IMR-90 (cell line): ENCODE measurements at places on chromosomes 7 and 10. TPM values are rescaled to one million over a fixed set of nuclear protein-coding genes. Genes with fewer than 3 reads are reported as not detected.

STYXL1 gene
- 70.0 and 73.8 TPM in 2 replicates for total RNA-seq

SUN3 gene
- not detected in 2 replicates for total RNA-seq

PGAM2 gene
- total RNA-seq = not detected in 2 replicates

DNA sequence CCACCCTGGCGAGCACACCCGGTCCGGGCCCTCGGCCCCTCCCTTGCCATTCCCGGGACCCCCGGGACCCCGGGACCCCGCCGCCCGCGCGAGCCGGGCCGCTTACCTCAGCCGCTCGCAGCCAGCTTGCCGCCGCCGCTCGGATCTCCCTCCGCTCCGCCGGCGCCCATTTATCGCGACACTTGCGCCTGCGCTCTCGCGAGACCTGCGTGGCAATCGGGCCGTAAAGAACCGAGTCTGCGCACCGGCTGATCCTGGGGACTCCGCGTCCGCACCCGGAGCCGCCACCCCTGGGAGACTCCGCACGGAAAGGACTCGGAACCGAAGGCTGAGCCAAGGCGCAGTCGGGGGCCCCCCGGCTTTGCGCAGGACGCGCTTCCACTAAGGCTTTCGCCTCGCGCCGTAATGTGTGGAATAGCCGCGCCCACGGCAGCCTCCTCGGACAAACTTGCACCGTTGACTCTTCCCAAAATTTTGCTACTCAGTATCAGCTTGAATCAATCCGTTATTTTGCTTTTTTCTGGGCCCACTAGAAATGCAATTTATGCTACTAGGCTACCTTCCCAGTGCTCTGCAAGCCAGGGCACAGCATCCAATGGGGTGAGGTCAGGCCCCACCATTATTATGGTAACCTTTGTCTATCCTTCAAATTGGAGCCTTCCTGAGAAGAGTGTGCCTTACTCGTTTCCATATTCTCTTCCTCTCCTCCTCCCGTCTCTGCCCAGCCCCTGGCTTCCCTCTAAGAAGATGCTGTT, at the start of gene MAD1L1:
Gene MAD1L1, minus strand, starts transcription at position 180 of the 755 bp plus-strand sequence. CDS start 2,812 bp downstream, outside the sequence.
- H3K4me1 ChIP-seq = peaks cover 3% of the 10 kb centered on the region
- peak within 1 kb of the TSS; percentile 72 for H3K27ac ChIP-seq
- DNase-seq = peak; percentile 88
- H3K27me3 ChIP-seq = no peaks in the 10 kb centered on the region

- DNase-seq = no peak
- no peaks in the 10 kb centered on the region for H3K36me3 ChIP-seq
- H3K27ac ChIP-seq = no peak overlapping the region
- no peaks in the 10 kb centered on the region for H3K4me1 ChIP-seq
- no peak overlapping the region for H3K4me3 ChIP-seq
- H3K27me3 ChIP-seq = no peaks in the 10 kb centered on the region
Measured at GRCh38 chr7:107104801-107105200, 60.3 kb downstream of the PRKAR2B start.

GRCh38 chr7:26182706-26183105, 17.8 kb downstream of the HNRNPA2B1 start:
- H3K4me1 ChIP-seq = no peaks in the 10 kb centered on the region
- DNase-seq = no peak
- no peak overlapping the region for H3K4me3 ChIP-seq
- peaks cover 2% of the 10 kb centered on the region; the same call in 1 of the 2 replicates for H3K36me3 ChIP-seq
- no peak overlapping the region for H3K27ac ChIP-seq
